Vagina (tissue), 2 donors: ENCODE measurements at places on chromosomes 5 and 9.

GRCh38 chr5:873328-873727 lies 19.3 kb downstream of the BRD9 start:
- DNase-seq = no peak

- no peak for DNase-seq
Measured at GRCh38 chr5:8561224-8561840, 692.4 kb downstream of the MTRR start.

- DNase-seq = no peak
Measured at GRCh38 chr9:23526806-23527205, 299.2 kb downstream of the ELAVL2 start.

DNA sequence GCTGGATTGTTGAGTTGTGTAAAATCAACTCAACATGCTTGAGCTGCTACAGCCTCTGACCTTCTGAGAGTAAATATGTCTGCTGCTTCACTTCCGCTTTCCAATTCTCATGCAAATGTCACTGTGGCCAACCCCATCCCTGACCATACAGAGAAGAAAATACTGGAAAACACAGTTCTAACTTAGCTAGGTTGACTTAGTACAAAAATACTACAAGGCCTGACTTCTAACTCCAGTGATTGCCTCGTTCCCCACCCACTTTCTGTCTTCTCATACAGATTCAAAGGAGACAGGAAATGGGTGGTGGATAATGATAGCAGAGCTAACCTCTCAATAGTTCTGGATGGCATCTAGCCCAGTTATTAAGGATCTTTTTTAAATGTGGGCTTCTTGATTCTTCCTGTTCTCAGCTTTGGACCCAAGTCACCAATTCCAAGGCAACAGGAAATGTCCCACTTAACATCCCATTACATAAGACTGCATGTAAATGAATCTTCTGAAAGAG lies 226.6 kb upstream of the SLC24A2 start:
- DNase-seq = no peak

DNA sequence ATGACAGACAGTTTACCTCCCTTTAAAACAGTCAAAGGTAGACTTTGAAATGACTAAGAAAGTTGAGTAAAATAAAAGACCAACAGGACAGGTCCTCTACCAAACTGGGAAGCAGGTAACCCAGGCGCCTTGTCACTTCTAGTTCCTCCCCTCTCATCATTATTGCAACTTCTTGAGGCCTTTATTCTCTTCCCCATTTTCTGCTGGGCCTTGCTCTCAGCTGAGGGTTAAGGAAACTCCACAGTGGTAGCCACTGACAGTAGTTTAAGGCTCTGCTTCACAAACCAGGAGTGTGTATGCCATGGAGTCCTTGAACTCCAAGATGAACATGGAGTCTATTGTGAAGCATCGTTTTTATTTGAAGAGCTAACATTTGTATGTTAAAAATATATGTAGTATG lies 36.9 kb upstream of the TCERG1 start:
- no peak for DNase-seq

DNA sequence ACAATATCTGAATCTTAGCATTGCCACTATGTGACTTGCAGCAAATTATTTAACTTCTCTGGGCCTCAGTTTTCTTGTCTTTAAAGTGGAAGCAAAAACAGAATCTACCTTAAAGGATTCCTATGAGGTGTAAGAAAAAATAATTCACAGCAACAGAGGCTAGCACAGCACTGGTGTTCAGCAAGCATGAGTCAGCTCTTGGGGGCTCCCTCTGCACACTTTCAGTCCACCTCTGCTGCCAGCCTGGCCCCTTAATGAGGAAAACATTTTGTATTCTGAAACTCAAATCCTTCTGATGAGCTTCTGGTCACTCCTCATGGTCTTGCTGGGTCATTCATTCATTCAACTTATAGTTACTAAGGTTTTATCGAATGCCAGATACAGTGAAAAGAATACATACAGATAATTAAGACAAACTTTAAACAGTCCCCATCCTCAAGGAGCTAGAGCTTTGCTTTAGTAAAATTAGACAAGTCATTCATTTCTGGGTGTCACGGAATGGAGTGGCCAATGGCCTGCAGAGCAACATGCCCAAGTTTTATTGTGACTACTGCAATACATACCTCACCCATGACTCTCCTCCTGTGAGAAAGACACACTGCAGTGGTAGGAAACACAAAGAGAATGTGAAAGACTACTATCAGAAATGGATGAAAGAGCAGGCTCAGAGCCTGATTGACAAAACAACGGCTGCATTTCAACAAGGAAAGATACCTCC lies 26.8 kb upstream of the IQGAP2 start:
- no peak for DNase-seq

DNA sequence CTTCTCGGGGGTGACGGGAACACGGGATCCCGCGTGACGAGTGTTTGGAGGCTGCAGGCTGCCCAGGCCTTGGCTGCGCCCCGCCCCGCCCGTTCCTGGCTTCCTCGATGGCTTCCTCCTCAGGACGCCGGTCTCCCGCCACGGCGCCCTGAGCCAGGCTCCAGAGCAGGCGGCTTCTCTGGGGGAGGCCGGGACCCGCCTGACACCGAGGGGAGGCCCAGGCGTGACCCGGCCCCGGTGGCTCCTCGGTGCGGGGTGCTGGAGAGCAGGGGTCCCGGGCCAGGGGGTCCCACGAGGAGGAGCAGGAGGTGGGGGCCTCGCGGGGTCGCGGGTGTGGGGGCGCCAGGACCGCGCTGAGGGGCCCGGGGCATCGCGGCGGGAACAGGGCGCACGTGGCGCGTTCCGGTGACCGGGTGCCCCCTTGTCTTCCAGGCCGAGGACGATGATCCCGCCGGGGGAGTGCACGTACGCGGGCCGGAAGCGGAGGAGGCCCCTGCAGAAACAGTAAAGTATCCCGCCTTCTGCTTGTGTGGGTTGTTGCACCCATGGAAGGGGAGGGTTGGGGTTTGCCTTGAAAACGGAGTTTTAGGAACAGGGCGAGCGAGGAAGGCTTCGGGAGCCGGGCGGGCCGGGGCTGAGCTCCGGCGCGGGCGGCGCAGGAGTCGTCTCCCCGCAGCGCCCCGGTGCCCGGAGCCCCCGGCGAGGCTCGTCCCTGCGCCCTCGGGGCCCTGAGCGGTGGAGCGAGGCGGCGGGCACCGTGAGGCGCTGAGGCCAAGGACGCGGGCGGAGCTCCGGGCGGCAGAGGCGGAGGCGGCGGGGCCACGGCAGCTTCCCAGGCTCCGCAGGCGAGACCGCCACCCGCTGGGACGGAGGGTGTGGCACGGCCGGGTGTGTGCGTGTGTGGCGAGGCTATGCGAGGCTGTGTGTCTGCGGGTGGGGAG lies 22.2 kb downstream of the AHRR start:
- no peak for DNase-seq

DNA sequence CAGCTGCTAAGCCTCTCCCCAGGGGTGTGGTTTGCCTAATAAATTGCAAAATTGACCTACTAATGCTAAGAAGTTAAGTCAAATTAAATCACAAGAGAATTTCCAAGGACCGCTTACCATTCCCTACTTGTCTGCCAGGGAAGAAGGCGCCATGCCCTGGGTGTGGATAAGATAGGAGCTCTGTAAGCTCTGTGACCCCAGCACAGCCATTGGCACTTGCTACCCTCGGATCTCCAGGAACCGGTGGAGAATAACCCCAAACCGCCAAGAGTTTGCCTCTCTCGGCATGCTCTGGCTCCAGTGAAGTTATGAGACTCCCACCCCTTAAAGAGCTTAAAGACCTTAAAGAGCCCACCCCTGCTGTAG lies 58.9 kb downstream of the NEURL1B start:
- DNase-seq = no peak

DNA sequence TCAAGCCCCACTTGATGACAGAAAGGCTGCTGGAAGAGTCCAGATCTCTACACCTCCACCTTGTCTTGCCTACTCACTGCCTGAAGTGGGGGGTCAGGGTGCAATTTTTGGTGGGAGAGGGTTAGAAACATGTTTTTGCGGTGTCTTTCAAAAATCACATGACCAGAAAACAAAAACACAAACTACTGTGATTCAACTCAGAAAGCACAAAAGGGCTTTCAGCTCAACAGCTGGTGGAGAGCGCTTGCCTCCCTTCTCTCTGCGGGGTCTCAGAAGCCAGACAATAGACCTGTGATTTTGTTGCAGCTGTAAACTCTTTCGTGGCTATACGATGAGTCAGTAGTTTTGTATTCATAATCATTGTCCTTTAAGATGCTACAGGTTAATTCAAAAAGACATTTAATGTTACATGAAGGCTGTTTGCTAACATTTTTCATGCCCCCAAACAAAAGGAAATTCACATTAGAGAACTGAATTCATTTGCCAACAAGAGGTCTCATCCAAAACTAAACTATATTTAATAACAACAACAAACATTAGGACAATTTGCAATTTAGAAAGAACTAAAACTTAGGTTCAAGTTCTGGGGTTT lies 172.6 kb upstream of the RAI14 start:
- DNase-seq = no peak

DNA sequence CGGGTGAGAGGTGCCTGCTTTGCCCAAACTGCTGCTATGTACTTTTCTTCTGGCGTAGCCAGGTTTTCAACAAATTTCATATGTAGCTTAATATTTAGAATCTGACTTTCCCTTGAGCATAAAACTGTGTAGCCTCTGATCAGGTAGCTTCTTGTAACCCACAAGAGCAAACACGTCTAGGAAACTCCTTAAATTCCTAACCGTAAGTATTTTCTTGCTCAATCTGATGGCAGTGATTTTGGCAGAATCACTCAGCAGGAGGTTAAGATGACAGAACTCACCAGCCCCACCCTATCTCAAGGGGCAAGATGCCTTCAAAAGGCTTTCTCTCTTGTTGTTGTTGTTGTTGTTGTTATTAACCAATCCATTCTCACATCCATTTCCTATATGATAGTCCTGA lies 20.8 kb downstream of the CKMT2 start:
- DNase-seq = no peak

DNA sequence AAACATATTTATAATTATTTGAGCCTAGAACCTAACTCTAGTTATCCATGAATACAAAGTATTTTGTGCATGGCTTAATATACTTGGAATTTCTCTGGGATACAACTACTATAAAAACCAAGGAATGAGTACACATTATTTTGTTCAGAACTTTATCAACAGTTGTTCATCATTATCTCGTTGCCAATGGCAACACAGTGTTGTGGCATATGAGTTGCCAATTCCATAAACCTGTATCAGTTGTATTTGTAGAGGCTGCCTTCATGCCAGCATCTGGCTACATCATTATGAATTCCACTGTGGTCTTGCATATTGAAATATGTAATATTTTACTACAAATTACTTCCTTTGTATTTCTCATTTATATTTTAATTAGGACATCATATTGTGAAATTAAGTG lies 250.4 kb downstream of the FSTL4 start:
- no peak for DNase-seq

GRCh38 chr5:43642428-43642827 lies 39.4 kb downstream of the NNT start:
- DNase-seq = no peak

DNA sequence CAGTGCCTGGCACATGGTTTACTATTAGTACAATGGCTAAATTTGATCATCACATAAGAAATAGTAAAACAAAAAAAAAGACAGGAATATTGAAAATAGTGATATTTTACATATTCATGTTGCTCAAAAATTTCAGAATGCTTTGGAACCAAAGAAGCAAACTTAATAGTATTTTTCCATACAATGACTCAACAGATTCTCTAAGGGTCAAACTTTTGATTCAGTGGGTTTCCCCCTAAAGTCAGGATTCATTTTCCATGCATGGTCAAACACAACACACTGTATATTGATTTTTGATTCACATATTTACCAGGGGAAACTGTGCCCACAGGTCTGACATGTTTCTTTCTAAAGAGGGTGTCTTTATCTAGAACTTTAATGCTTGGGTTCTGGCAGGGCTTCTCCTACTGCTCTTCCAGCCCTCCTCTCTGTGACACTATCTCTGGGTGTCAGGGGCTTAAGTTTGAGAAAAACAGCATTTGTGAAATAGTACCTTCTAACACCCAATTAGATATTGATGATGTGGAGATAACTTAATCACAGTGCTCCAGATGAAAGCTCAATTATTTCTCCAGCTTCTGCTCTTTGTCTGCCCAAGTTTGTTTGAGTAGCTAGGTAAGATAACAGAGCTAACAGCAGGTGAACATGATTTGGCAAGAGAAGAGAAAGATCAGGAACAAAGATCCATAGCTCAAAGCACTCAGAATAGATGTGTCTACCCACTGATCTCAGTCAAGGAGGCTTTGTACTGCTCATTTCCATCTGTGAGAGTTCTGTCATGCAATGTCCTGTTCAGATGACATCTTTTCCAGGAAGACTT lies 35.5 kb upstream of the ELL2 start:
- DNase-seq = no peak

- no peak for DNase-seq
Measured at GRCh38 chr9:94768766-94769165, 42.3 kb downstream of the AOPEP start.

DNA sequence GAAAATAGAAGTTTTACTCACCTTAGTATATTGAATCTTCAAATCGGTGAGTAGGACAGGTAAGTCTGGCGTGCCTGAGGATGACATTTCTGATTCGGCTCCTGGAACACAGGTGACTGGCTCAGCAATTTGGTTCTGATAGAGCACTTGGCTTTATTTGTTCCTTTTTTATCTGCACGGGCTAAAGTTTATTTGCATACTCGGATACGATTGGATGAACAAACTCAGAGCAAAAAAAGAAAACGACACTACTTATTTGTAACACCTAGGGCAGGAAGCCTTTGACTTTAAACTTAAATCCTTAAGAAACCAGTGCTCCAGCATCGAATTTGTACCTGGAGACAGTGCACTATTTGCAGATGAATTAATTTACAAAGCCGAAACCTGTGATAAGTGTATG lies at the start of gene ALDH1A1:
ALDH1A1 (minus strand) TSS at position 140 of the 400 bp plus-strand sequence; CDS start at position 87, 53 bp downstream.
- DNase-seq = no peak

DNA sequence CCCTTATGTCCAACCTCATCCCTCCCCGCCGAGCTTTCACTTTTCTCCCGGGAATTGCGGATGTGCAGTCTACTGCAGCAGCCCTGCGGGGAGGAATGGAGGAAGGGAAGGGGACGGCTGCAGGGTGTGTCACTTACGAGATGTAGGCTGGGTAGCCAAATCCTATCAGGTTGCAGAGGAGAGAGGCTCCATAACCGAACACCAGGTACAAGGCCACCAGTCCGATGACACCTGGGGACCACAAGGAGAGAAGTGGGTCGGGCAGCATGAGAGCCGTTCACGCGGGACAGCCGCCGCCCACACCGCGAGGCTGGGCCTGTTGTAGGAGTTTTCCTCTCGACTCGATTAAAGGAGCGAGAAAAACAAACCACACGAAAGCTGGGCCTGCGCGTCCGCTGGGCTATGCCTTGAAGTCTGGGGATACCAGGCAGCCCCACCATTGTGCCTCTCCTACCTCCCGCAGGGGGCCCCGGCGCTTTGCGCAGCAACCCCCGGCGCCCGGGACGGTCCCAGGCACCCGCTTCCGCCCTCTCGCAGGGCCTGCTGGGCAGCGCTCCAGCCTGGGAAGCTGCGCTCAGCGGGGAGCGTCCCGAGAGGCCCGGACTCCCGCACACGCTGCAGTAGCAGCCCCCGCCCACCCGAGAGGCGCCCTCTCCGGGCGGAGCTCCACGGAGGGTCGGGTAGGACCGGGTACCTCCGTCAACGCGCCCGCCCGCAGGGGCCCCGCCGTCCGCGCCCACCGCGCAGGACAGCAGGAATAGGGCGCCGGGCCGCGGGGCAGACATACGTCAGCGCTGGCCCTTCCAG lies 798 bp downstream of the REEP5 start:
- no peak for DNase-seq

- no peak for DNase-seq
Measured at GRCh38 chr5:10536511-10536910, 27.4 kb upstream of the ANKRD33B start.

GRCh38 chr5:20524991-20525529 lies 537.1 kb upstream of the CDH18 start:
- DNase-seq = no peak
